ENCODE measurements at places on chromosomes 1 and 21.
A peak's percentile ranks its signal among the peaks of the same experiment; 100 is the strongest.

DNA sequence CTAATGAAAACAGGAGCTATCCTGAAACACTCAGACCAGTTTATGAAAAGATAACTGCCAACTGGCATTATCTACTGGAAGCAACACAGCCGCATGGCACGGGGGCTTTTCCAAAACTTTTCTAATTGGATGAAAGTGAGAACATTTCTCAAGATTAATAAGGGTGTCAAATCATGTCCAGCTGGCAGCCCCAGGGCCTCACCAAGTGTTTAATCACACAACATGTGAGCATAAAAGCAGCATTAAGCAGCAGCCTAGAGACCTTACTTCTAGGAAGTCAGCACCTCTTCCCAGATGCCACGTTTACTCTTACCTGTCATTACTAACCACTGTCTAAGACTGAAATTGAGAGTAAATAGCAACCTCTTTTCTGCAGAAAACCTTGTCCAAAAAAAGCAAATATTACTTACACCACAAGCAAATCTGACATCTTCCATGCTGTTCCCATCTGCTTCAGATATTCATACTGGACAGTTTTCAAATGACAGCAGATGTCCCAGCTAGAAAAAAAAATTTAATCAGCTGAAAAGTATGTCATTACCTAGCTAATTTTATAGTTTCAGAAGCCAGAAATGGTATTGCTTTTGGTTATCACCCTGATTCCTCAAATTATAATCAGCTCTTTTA lies 341.5 kb upstream of the ZP4 start:
- no peak for DNase-seq

- DNase-seq = peak; percentile 71
These were observed 12.2 kb downstream of the THBS3 start for GRCh38 chr1:155195201-155196102.

GRCh38 chr1:156503698-156504437 lies 3.3 kb upstream of the MEF2D start:
- peak; percentile 37 for DNase-seq

- no peak for DNase-seq
These were observed 12.6 kb upstream of the LMNA start for GRCh38 chr1:156101880-156102279.

Data from sciatic nerve (tissue), 2 donors.